ENCODE measurements at places on chromosomes 3 and 15. TPM values are rescaled to one million over a fixed set of nuclear protein-coding genes. Genes with fewer than 3 reads are reported as not detected.
A peak's percentile ranks its signal among the peaks of the same experiment; 100 is the strongest.

- H3K36me3 ChIP-seq = no peaks in the 10 kb centered on the region
- no peak for DNase-seq
- H3K4me3 ChIP-seq = no peak overlapping the region
Measured at GRCh38 chr3:49616491-49616941, 57.6 kb upstream of the APEH start.

- H3K27me3 ChIP-seq = no peaks in the 10 kb centered on the region
- peak overlapping the region; percentile 22 for H3K4me3 ChIP-seq
- H3K36me3 ChIP-seq = no peaks in the 10 kb centered on the region
- H3K4me1 ChIP-seq = peaks cover 6% of the 10 kb centered on the region
- DNase-seq = no peak
Measured at GRCh38 chr15:45630917-45631691, 3.7 kb upstream of the SQOR start.

DNA sequence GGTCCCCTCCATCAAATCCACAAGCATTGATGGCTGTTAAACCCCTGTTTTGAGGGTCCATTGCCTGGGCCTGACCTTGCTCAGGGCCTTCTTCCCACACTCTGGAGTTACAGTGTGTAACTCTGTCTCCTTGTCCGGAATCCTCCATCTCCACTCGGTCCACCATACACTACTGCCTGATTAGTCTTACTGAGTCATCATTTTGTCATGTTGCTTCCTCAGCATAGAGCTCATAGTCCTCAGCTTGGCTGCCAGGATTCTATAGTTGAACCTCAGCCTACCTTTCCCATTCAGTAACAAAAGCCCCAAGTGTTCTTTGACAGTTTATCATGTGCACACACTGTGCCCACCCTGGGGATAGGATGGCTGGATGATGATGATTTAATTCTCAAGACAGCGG is 113.0 kb downstream of the PDE8A start:
- no peak overlapping the region for H3K4me3 ChIP-seq
- no peak for DNase-seq
- H3K36me3 ChIP-seq = peaks cover 52% of the 10 kb centered on the region
- no peaks in the 10 kb centered on the region for H3K27me3 ChIP-seq
- H3K4me1 ChIP-seq = no peaks in the 10 kb centered on the region

TAGLN3 gene
- 0.44 TPM for total RNA-seq

GRCh38 chr3:27985369-27986035 is 255.9 kb upstream of the CMC1 start:
- H3K36me3 ChIP-seq = no peaks in the 10 kb centered on the region
- H3K27me3 ChIP-seq = no peaks in the 10 kb centered on the region
- DNase-seq = no peak
- H3K27ac ChIP-seq = no peak overlapping the region
- no peaks in the 10 kb centered on the region for H3K4me1 ChIP-seq

- H3K4me1 ChIP-seq = no peaks in the 10 kb centered on the region
- no peaks in the 10 kb centered on the region for H3K27me3 ChIP-seq
- H3K27ac ChIP-seq = no peak overlapping the region
- DNase-seq = no peak
Measured at GRCh38 chr15:59668556-59668955, 11.2 kb upstream of the GTF2A2 start.

- no peak overlapping the region for H3K27ac ChIP-seq
- no peak overlapping the region for H3K4me3 ChIP-seq
- H3K36me3 ChIP-seq = no peaks in the 10 kb centered on the region
- DNase-seq = no peak
- no peaks in the 10 kb centered on the region for H3K4me1 ChIP-seq
- H3K27me3 ChIP-seq = no peaks in the 10 kb centered on the region
Measured at GRCh38 chr3:41532976-41533375, 333.7 kb downstream of the CTNNB1 start.

DNA sequence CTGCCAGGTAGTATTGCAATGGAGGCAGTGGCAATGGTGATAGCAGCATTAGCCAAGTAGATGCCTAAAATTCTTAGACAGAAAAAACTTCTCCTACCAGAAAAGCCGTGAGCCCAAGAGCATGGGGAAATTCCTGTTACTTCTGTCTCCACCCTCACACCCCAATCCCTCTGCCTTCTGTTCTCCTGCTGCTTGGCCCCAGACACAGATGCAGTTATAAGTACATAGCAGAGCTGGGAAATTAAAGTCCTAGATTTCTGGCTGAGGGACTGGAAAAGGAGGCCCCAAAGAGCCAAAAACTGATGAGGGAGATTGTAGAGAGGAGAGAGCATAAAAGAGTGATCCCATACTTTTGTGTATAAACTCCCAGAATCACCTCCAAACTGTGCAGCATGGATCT is 166.9 kb downstream of the SMAD6 start:
- H3K27me3 ChIP-seq = no peaks in the 10 kb centered on the region
- DNase-seq = no peak
- no peaks in the 10 kb centered on the region for H3K36me3 ChIP-seq
- no peak overlapping the region for H3K27ac ChIP-seq
- peaks cover 5% of the 10 kb centered on the region for H3K4me1 ChIP-seq

DNA sequence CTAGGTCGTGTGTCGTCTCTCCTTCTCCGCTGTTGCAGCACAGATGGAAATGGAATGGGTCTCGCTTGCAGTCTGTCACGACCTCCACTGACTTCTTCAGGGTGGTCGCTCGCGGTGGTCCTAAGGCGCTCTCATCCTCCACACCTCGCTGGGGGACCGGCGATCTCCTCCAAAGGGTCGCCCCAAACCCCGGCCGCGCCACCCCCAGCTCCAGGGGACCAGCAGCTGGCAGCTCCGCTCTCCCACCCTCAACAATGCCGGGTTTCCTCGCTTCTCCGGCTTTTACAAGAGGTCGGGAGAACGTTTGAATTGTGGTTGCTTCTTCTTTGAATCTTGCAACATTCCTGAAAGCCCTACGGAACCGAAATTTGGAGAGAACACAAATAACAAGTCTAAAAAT is 25.9 kb downstream of the SERP1 start:
- H3K4me3 ChIP-seq = no peak overlapping the region

DNA sequence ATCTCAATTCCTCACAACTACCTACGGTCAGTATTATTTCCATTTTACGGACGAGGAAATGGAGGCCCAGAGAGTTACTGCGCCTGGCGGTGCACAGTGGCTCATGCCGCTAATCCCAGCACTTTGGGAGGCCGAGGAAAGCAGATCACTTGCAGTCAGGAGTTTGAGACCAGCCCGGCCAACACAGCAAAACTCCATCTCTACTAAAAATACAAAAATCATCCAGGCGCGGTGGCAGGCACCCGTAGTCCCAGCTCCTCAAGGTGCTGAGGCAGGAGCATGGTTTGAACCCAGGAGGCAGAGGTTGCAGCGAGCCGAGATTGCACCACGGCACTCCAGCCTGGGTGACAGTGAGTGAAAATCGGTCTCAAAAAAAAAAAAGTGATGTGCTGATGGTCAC is 187.3 kb downstream of the XXYLT1 start:
- no peak overlapping the region for H3K4me3 ChIP-seq
- no peaks in the 10 kb centered on the region for H3K27me3 ChIP-seq
- no peak overlapping the region for H3K27ac ChIP-seq
- peaks cover 32% of the 10 kb centered on the region for H3K4me1 ChIP-seq
- H3K36me3 ChIP-seq = no peaks in the 10 kb centered on the region

GRCh38 chr3:12423131-12423530 is 61.1 kb upstream of the TSEN2 start:
- peaks cover 21% of the 10 kb centered on the region for H3K4me1 ChIP-seq
- no peak for DNase-seq
- H3K4me3 ChIP-seq = no peak overlapping the region
- no peak overlapping the region for H3K27ac ChIP-seq
- no peaks in the 10 kb centered on the region for H3K27me3 ChIP-seq
- no peaks in the 10 kb centered on the region for H3K36me3 ChIP-seq

SLC49A4 gene
- 14.9 TPM for total RNA-seq

APPL1 gene
- 45.5 TPM for total RNA-seq

MME gene
- total RNA-seq = 85.4 TPM

- DNase-seq = no peak
- no peaks in the 10 kb centered on the region for H3K36me3 ChIP-seq
- no peak overlapping the region for H3K4me3 ChIP-seq
- H3K27ac ChIP-seq = no peak overlapping the region
- peaks cover 7% of the 10 kb centered on the region for H3K4me1 ChIP-seq
Measured at GRCh38 chr3:132800958-132801357, 78.7 kb upstream of the NPHP3 start.

- no peak overlapping the region for H3K4me3 ChIP-seq
- no peak for DNase-seq
- no peaks in the 10 kb centered on the region for H3K36me3 ChIP-seq
- H3K27ac ChIP-seq = no peak overlapping the region
- no peaks in the 10 kb centered on the region for H3K4me1 ChIP-seq
- H3K27me3 ChIP-seq = no peaks in the 10 kb centered on the region
Measured at GRCh38 chr15:67977414-67978089, 76.6 kb upstream of the PIAS1 start.

GRCh38 chr3:32583708-32584107 is 13.1 kb upstream of the DYNC1LI1 start:
- DNase-seq = no peak
- no peak overlapping the region for H3K27ac ChIP-seq
- H3K4me3 ChIP-seq = no peak overlapping the region
- H3K36me3 ChIP-seq = no peaks in the 10 kb centered on the region

HRH1 gene
- total RNA-seq = 6.4 TPM

DNA sequence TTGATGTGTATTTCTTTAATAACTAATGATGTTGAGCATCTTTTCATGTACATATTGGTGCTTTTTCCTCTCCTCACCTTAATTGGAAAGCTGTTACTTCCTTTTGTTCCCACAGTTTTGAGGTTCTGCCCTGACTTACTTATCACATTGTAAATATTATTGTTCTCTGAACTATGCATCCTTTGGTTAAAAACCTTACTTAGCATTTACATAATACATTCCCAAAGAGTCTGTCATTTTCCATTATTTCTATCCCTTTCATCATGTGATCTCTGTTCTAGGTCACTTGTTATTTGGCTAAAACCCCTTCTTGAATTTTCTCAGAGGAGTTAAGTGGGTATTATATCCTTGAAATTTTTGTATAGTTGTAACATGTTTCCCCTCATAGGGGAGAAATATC is 33.0 kb downstream of the SLC12A6 start:
- H3K4me1 ChIP-seq = no peaks in the 10 kb centered on the region
- no peak for DNase-seq
- H3K27ac ChIP-seq = no peak overlapping the region
- H3K4me3 ChIP-seq = no peak overlapping the region

GRCh38 chr3:23242106-23242505 is 39.0 kb downstream of the UBE2E2 start:
- H3K4me1 ChIP-seq = peaks cover 12% of the 10 kb centered on the region
- no peak for DNase-seq
- H3K27ac ChIP-seq = no peak overlapping the region
- no peaks in the 10 kb centered on the region for H3K36me3 ChIP-seq

DNA sequence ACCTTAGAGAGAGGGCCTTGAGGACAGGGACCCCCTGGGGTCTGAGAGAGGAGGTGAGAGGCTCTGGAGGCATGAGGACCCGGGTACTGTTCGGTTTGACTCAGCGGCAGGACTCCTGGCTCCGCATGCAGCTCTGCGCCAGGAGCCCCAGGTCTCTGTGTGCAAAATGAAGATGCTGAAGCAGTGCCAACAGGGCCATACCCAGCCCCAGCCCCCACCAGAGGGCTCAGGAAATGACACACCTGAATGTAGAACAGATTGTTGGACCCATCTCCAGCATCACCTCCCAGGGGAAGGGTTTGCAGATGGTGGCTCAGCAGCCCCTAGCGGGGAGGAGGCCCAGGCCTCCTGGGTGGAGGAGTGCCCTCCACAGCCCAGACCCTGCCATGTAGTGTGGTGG is 30.2 kb downstream of the EPHB3 start:
- H3K4me1 ChIP-seq = no peaks in the 10 kb centered on the region
- no peaks in the 10 kb centered on the region for H3K36me3 ChIP-seq
- H3K4me3 ChIP-seq = no peak overlapping the region

GRCh38 chr15:49435174-49435573 is 12.1 kb downstream of the FGF7 start:
- H3K4me3 ChIP-seq = no peak overlapping the region
- H3K27ac ChIP-seq = no peak overlapping the region
- H3K36me3 ChIP-seq = no peaks in the 10 kb centered on the region

GRCh38 chr3:24520976-24521419 is 26.3 kb upstream of the THRB start:
- H3K4me3 ChIP-seq = peak overlapping the region; percentile 76
- H3K4me1 ChIP-seq = peaks cover 11% of the 10 kb centered on the region
- DNase-seq = no peak
- H3K27me3 ChIP-seq = peaks cover 3% of the 10 kb centered on the region
- peak overlapping the region; percentile 84 for H3K27ac ChIP-seq

OR5K2 gene
- total RNA-seq = not detected

DNA sequence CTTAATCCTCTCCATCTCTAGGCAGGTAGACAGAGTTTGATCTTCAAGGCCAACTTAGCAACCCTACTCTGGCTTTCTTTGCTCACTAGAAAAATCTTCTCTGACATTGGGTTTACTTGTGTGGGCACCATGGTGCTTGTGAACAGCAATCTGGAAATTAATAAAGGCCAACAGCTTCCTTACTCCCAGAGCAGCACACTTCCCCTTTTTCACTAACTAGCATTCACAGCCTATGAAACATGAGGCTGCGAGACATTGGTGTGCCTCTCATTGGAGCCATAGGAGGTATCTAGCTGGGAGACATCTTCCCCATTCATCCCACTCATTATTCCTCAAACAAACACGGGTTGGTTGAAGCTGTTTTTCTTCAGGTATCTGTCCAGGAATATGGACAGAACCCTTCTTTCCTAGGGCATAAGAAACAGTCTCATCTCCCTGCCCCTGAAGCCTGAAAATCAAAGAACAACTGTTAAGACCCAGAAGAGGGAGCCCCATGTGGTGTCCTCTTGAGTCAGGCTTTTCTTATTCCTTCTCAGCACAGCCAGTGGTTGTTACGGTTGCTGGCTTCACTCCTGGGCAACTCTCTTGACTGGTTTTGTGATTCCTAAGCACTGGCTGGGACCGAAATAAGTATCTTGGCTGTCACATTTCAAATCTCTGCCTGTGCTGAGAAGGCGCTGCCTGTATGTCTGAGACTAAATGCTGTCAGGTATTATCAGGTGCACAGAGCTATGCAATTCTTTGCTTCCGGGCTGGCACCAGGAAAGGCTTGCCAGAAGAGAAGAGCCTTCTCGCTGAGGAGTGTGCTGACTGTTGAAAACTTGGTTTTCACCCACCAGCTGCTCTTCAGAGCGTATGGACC is 194.4 kb downstream of the FEZF2 start:
- no peaks in the 10 kb centered on the region for H3K4me1 ChIP-seq
- DNase-seq = no peak
- no peak overlapping the region for H3K27ac ChIP-seq
- no peaks in the 10 kb centered on the region for H3K27me3 ChIP-seq
- no peaks in the 10 kb centered on the region for H3K36me3 ChIP-seq
